ENCODE measurements at places on chromosomes 13 and 19. TPM values are rescaled to one million over a fixed set of nuclear protein-coding genes. Genes with fewer than 3 reads are reported as not detected.
A peak's percentile ranks its signal among the peaks of the same experiment; 100 is the strongest.

DNA sequence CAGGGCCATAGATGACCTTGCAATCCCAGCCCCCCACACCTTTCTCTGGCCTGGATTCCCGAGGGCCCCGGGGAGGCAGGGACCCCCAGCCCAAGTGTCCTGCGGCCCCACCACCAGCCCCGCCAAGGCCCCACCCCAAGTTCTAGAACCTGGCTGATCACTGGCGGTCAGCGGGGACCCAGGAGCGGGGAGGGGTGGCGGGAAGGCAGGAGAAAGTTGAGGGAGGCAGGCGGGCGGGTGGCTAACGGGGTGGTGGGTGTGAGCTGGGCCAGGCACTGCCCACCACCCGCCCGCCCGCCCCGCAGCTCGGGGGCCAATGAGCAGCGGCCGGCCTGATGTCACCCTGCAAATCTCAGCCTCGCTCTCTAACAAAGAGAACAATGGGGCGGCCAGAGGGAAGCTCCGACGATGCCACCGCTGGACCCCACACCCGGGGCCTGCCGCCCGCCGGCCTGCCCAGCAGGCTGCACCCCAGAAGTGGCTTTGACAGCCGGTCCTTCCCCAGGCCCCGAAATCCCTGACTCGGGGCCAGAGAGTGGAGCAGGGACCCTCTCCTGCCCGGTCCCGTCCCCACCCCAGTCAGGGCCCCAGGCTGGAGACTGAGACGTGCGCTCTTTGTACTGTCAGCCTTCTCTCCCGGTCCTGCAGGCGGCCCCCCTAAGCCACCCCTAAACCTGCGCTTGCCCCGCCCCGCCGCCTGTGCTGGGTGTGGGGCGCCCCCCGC is 1.6 kb downstream of the MEX3D start:
- H3K4me3 ChIP-seq = peak overlapping the region; percentile 27
- H3K27me3 ChIP-seq = peaks cover 13% of the 10 kb centered on the region
- H3K27ac ChIP-seq = no peak overlapping the region
- peaks cover 11% of the 10 kb centered on the region for H3K4me1 ChIP-seq

GRCh38 chr19:43755256-43755801 is 567 bp upstream of the SMG9 start:
- H3K36me3 ChIP-seq = peaks cover 48% of the 10 kb centered on the region
- no peaks in the 10 kb centered on the region for H3K27me3 ChIP-seq
- peak overlapping the region; percentile 97 for H3K4me3 ChIP-seq
- peaks cover 60% of the 10 kb centered on the region for H3K4me1 ChIP-seq
- peak; percentile 86 for DNase-seq

Gene CABP5
- not detected for total RNA-seq

Gene ZNF577
- total RNA-seq = 7.5 TPM

- H3K36me3 ChIP-seq = no peaks in the 10 kb centered on the region
- no peaks in the 10 kb centered on the region for H3K27me3 ChIP-seq
- no peak overlapping the region for H3K27ac ChIP-seq
- peaks cover 25% of the 10 kb centered on the region for H3K4me1 ChIP-seq
- H3K4me3 ChIP-seq = no peak overlapping the region
These were observed 121.0 kb downstream of the COG6 start for GRCh38 chr13:39776439-39776838.

- peaks cover 20% of the 10 kb centered on the region for H3K36me3 ChIP-seq
- DNase-seq = no peak
- no peak overlapping the region for H3K27ac ChIP-seq
These were observed 9.0 kb upstream of the MYDGF start for GRCh38 chr19:4678881-4679790.

Gene NACC1
- total RNA-seq = 57.8 TPM

DNA sequence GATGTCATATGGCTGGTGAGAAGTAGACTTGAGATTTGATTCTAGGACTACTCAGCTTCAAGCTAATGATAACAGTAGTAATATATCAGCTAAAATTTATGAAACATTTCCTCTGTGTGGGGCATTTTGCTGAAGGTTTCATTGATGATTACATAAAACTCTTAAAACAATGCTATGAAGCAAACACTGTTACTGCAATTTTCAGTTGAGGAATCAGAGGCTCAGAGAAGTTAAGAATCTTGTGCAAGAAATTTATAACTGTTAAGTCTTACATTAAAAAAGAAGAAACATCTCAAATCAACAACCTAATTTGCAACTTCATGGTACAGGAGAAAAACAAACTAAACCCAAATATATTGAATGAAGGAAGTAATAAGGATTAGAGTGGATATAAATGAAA is 10.3 kb downstream of the CEACAM8 start:
- H3K4me1 ChIP-seq = no peaks in the 10 kb centered on the region
- no peak for DNase-seq
- peaks cover 34% of the 10 kb centered on the region for H3K27me3 ChIP-seq

Gene CEACAM7
- total RNA-seq = not detected

GRCh38 chr13:44399074-44399473 is 25.4 kb downstream of the SERP2 start:
- DNase-seq = no peak
- no peaks in the 10 kb centered on the region for H3K27me3 ChIP-seq
- H3K4me3 ChIP-seq = no peak overlapping the region
- H3K4me1 ChIP-seq = no peaks in the 10 kb centered on the region
- no peak overlapping the region for H3K27ac ChIP-seq
- H3K36me3 ChIP-seq = no peaks in the 10 kb centered on the region
